Activated T-cell treated with anti-CD3 and anti-CD28 coated beads, Interleukin-2, amount 50 U/mL, for 72 hours (primary cell): ENCODE measurements at places on chromosomes 4 and X. TPM values are rescaled to one million over a fixed set of nuclear protein-coding genes. Genes with fewer than 3 reads are reported as not detected.

DNA sequence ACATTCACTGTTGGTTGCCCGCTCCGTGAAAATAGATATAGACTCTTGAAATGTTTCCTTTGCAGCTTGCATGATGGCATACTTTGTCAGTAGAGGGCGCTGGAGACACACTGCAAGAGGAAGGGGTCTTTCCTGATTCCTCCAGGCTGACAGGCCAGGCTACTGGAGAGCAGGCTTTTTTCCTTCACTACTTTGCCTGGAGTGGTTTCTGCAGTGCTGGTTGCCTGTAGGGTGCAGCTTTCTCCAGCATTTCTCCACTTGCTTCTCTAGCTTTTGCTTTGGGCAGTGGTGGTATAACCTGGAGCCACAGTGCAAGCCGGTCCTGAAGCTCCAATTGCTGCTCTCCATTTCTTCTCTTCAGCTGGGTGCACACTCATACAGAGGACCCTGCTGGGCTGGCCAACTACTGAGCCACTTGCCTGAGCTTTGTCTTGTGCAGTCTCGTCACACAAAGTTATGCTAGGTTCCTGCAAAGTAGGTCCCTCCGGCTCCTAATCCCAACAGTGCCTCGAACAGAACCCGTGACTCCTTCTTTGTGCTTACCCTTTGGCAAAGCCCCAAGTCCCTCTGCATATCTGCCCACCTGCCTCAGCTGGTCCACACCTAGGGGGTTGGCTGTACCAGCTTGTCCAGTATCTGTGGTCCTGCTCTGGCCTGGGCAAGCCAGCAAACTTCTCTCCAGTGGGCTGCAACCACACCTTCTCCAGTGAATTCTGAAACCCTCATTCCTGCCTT, 46.3 kb downstream of the RASSF6 start:
- DNase-seq, result peak; percentile 41

GRCh38 chrX:101708163-101708562, 48.5 kb upstream of the ARMCX2 start:
- no peak for DNase-seq

DNA sequence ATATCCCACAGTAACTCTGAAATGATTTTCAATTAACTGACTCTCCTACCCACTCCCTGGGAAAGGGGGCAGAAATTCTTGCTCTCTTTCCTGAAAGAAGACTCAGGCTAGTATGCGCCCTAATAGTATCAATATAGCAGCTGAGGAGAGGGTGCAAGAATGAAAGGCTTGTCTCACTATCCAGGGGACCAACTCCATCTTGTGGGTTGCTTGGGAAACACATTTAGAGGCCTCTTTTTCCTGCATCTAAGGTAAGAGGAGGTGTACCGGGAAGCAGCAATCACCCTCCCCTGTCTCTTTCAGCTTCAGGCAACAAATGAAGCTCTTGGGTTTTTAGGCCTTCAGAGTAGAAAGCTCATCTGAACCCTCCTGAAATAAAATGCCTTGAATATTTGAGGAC, 11.3 kb downstream of the TMEM255A start:
- no peak for DNase-seq

DNA sequence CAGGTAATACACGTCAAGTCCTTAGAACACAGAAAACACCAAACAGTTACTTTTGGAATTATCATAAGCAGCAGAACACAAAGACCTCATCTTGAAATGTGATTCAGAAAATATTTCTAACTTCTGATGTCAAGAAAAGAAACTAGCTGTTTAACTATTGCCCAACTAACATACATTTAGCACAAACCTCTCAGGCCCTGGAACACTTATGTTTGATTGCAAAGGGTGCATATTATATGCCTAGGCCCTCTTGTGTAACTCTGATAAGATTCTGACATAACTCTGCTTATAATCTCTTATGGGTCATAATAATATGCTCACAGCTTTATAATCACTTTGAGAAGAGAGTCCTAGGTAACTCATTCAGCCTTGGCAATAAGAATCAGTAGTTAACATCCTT, 62.6 kb downstream of the TBC1D9 start:
- DNase-seq, result no peak

GRCh38 chr4:109873791-109874514, 26.0 kb downstream of the LRIT3 start:
- DNase-seq, result no peak

GRCh38 chr4:113899271-113900070, 80.0 kb downstream of the ARSJ start:
- no peak for DNase-seq

The CLCN4 gene
- total RNA-seq, result 0.19 TPM

The HS3ST1 gene
- not detected for total RNA-seq

The SOD3 gene
- not detected for total RNA-seq

The VAMP7 gene
- 41.2 TPM for total RNA-seq
